ENCODE measurements at places on chromosomes 16 and 17.

DNA sequence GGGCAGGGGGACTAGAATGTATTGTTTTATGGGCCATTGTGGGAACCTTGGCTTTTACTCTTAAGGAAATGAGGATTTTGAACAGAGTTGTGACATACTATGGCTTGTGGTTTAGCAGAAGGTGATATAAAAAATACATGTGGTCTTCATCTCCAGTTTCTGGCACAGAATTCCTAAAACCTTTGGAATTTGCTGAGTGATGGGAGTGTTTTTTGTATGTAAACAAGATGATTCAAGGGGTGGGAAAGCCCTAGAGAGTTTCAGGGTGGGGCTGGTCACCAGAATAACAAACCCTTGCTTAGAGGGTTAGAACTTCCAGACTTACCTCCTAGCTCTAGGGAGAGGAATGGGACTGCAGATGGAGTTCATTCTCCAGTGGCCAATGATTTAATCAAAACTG lies 316.1 kb downstream of the PHKB start:
- DNase-seq: peak; percentile 43

- no peak for DNase-seq
Measured at GRCh38 chr17:4520060-4520893, 21.6 kb downstream of the SPNS2 start.

DNA sequence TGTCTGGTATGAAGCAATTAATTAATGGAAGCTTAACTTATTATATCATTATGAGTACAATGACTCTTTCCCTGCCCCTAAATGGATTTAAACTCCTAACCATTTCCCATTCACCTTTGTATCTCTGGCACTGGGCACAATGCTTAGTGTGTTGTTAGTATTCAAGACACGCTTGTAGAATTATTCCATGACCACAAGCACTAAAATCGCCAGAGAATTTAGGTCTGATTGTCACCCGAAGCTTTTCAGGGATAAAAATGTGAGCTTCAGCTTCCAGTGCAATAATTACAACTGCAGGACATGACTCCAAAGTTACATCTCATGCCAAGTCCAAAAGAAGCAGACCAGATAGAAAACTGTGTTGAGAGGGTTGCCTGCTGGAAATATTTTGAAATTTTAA lies 101.6 kb downstream of the CDH8 start:
- DNase-seq: no peak

GRCh38 chr17:80263253-80264204 lies 2.9 kb downstream of the RNF213 start:
- DNase-seq: no peak

- no peak for DNase-seq
Measured at GRCh38 chr17:28719021-28719433, 758 bp upstream of the RPL23A start.

DNA sequence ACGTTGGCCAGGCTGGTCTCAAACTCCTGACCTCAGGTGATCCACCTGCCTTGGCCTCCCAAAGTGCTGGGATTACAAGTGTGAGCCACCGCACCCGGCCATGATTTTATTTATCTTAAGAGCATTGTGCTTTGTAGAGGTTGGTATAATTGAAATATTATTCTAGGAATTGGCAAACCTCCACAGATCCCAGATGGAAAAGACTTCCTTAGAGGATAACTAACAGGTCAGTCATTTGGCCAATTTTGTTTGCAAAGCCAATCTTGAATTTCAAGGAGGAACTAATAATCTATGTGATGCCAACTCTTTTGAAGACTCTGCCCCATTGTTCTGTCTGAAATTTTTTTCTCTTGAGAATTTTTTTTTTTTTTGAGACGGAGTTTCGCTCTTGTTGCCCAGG lies 46.7 kb upstream of the SLC5A10 start:
- DNase-seq: no peak

DNA sequence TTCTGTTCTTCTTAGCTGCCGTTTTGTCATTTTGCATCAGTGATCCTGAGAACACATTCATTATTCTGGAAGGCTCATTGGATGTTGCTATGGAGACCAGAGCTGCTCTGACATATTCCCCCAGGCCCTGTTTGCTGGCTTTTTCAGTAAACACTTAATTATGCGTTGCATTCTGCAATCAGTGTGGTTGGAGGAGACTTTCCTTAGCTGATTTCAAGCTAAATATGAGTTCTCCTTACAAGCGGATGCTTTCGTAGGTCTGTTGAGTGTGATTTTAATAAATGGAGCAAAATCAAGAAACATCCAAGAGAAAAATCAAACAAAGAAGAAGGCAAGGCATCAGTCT lies 38.2 kb upstream of the NUDT7 start:
- DNase-seq: no peak

DNA sequence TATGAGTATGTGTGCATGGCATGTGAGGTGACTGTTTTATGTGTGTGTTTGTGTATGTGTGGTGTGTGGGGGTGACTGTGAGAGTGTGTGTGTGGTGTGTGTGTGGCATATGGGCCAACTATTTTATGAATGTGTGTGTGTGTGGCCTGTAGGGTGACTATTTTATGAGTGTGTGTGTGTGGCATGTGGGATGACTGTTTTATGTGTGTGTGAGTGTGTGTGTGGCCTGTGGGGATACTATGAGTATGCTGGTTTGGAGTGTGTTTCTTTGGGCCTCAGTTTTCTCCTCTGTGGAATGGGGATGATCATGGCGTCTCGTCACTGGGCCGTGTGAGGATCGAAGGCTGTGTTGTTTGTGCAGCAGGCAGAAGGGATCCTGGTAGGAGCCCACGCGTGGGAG lies 152.1 kb upstream of the PLCG2 start:
- no peak for DNase-seq

DNA sequence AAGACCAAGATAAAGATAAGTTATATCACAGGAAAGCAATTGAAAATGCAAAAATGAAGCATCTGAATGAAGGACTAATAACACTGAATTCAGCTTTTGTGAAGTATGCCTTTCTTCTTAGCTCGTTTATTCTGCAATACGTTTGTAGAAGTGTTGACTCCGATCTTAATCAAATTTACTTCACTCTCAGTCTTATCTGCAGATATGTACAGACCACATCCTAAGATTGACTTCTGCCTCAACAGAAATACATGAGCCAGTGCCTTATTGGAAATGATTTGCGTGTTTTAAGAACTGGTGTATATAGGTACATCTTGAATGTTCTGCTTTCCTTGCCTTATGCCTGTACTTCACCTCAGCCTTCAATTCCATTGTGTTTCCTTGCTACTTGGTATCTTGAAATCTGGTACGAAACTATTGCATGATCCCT lies 1.3 kb downstream of the ATF7IP2 start:
- DNase-seq: no peak

- DNase-seq: no peak
Measured at GRCh38 chr17:6508519-6509030, 47.8 kb downstream of the PITPNM3 start.

GRCh38 chr16:70709457-70709856 lies 23.6 kb upstream of the MTSS2 start:
- no peak for DNase-seq

DNA sequence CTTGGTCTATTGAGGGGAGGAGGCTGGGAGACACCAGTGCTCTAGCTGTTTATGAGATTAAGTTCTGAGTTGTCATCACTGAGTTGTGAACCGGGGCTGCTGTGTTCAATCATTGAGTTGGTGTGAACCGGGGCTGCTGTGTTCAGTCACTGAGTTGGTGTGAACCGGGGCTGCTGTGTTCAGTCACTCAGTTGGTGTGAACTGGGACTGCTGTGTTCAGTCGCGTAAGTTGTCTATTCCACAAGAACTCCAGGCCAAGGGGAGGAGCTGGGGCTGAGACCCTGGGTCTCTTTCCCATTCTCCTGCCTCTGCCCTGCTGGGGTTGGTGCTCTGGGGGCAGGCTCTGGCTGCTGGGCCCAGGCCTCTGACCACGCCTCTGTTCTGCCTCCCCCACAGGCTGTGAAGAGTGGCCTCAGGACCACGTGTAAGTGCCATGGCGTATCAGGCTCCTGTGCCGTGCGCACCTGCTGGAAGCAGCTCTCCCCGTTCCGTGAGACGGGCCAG lies 24.5 kb downstream of the WNT9B start:
- DNase-seq: no peak

- no peak for DNase-seq
Measured at GRCh38 chr16:28935346-28935745, 3.6 kb downstream of the CD19 start.
